Left ventricle myocardium inferior (tissue), 1 donor: ENCODE measurements at places on chromosomes 5 and 9.

- no peaks in the 10 kb centered on the region for H3K27me3 ChIP-seq
- H3K4me3 ChIP-seq: no peak overlapping the region
- no peak overlapping the region for H3K27ac ChIP-seq
Observed at GRCh38 chr5:106985174-106985573, 685.6 kb downstream of the EFNA5 start.

GRCh38 chr9:16901590-16901989, 31.1 kb upstream of the BNC2 start:
- no peak overlapping the region for H3K27ac ChIP-seq
- no peaks in the 10 kb centered on the region for H3K4me1 ChIP-seq
- H3K27me3 ChIP-seq: no peaks in the 10 kb centered on the region

DNA sequence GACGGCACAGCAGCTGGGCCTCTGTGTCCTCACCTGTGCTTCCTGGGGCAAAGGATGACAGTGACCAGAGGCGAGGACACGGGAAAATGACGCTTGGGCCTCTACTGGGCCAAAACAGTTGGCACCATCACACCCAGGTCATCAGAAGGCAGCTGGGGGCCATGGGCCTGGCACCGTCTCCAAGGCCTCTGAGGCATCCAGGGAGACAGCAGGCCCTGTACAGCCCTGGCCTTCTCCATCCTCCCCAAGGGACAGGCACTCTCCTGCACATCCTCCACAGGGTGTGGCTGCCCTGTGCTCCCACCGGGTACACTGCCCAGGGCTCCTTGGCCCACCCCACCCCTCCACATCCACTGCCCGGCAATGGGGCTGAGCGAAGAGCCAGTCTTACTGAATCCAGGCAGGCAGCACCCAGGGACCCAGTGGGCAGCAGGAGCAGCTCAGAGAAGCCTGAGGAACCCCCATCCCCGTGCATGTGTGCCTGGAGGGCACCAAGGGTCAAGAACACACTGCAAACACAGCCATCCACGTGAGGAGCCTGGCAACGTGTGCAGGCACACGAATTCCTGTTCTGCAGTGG, 4.0 kb downstream of the LPCAT1 start:
- H3K27me3 ChIP-seq: no peaks in the 10 kb centered on the region
- no peak for DNase-seq

GRCh38 chr9:87148331-87149104, 201.2 kb upstream of the GAS1 start:
- H3K27ac ChIP-seq: peak overlapping the region; percentile 87
- H3K4me3 ChIP-seq: peak overlapping the region; percentile 56
- peak; percentile 89 for DNase-seq
- H3K4me1 ChIP-seq: peaks cover 17% of the 10 kb centered on the region

DNA sequence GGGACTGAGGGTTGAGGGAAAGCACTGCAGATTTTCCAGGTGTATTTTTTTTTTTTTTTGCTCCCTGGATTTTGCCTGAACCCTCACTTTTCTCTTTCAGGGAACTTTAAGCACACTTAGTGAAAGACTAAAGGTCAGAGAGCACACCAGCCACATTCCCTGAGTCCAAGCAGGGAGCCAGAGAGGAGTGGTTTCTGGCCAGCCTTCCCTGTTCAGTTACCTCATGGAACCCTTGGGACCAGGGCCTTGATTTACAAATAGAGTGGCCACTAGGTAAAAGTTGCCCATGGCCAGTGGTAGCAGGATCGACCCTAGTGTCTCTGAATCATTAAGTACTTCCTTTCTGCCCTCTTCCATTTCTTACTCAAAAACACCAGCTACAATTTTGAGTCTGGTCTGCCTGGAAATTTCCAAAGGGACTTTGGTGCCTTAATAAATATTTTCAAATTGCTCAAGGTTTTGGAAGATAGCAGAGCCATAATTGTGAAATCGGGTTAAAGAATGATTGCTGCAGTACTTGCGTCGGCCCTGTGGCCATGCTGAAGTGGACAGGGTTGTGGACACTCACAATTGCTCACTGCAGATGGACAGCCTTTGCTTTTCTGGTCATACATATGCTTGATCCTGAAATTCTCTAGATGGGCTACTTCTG, 14.5 kb downstream of the PALM2AKAP2 start:
- no peaks in the 10 kb centered on the region for H3K36me3 ChIP-seq
- H3K27me3 ChIP-seq: no peaks in the 10 kb centered on the region
- H3K4me3 ChIP-seq: no peak overlapping the region
- DNase-seq: no peak
- H3K4me1 ChIP-seq: peaks cover 85% of the 10 kb centered on the region

GRCh38 chr9:86767373-86767772, 179.9 kb downstream of the GAS1 start:
- no peaks in the 10 kb centered on the region for H3K36me3 ChIP-seq
- no peak for DNase-seq
- H3K27me3 ChIP-seq: no peaks in the 10 kb centered on the region
- no peak overlapping the region for H3K27ac ChIP-seq
- no peak overlapping the region for H3K4me3 ChIP-seq

- H3K4me3 ChIP-seq: no peak overlapping the region
- peak overlapping the region; percentile 73 for H3K27ac ChIP-seq
- H3K36me3 ChIP-seq: peaks cover 32% of the 10 kb centered on the region
- H3K27me3 ChIP-seq: no peaks in the 10 kb centered on the region
- peak; percentile 74 for DNase-seq
Observed at GRCh38 chr5:143153332-143154119, 250.0 kb downstream of the NR3C1 start.

- peaks cover 57% of the 10 kb centered on the region for H3K27me3 ChIP-seq
- H3K36me3 ChIP-seq: no peaks in the 10 kb centered on the region
- peak; percentile 61 for DNase-seq
- no peak overlapping the region for H3K27ac ChIP-seq
- peak overlapping the region; percentile 66 for H3K4me3 ChIP-seq
Observed at GRCh38 chr9:109499631-109500410, 1.7 kb upstream of the PTPN3 start.

DNA sequence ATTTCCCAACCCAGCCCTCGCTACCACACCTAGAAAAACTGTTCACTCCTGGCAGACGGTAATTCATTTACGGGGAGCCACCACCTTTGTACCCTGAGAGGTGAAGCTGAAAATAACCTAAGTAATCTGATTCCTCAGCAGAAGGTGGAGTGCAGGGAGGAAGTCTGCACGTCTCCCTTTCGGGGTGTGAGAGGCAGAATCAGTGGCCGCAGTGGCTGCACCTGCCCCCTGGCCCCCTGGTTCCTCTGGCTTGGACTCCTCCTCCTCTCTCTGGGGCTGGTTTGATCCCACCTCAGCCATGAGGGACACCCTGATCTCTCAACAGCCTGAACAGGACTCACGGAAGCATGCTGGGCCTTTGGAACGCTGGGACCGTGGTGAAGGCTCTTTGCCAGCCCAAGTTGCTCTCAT, 10.5 kb downstream of the TMEM174 start:
- peaks cover 45% of the 10 kb centered on the region for H3K27me3 ChIP-seq
- no peak for DNase-seq
- H3K4me3 ChIP-seq: no peak overlapping the region
- no peaks in the 10 kb centered on the region for H3K4me1 ChIP-seq
- H3K36me3 ChIP-seq: no peaks in the 10 kb centered on the region

DNA sequence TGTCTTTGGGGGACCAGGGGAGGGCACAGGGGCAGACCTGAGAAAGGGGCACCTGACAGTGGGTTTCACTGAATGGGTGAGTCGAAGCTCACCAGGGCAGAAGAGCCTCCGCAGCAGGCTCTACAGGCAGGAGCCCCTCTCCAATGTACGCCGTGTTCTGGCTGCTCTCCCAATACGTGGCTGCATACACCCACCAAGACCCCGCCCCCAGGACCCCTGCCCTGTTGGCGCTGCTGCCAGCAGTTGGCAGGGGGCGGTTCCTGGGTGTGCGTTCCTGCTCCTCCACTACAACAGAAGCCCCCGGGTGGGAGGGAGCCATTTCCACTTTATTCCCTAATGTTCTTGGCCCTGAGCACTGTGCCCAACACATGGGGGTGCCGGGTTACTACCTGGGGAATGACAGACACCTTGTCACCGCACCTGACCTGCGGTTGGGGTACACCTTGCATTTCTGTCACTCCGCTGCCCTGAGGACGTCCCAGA, 30.3 kb downstream of the SARDH start:
- H3K4me3 ChIP-seq: no peak overlapping the region
- DNase-seq: no peak
- H3K4me1 ChIP-seq: peaks cover 24% of the 10 kb centered on the region
- H3K36me3 ChIP-seq: no peaks in the 10 kb centered on the region
- peak overlapping the region; percentile 73 for H3K27ac ChIP-seq

DNA sequence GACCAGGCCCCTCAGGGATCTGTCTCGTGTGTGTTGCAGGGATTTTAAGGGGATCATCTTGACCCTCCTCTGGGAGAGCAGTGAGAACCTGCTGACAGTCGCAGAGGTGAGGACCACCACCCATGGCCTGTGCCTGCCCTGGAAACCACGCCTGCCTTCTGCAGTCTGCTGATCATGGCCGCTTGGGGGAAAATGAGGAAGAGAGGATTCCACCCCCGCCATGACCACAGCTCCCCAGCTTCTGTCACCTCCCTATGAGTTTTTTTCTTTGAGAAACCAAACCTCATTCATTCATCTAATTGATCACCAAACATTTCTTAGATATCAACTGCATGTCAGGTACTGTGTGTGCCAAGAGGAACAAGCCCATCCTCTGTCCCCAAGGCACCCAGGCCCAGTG, 46.3 kb upstream of the TDRD7 start:
- H3K36me3 ChIP-seq: peaks cover 62% of the 10 kb centered on the region
- no peak for DNase-seq
- H3K27ac ChIP-seq: no peak overlapping the region
- no peaks in the 10 kb centered on the region for H3K27me3 ChIP-seq
- H3K4me3 ChIP-seq: no peak overlapping the region

- H3K27ac ChIP-seq: no peak overlapping the region
- no peaks in the 10 kb centered on the region for H3K4me1 ChIP-seq
- no peak overlapping the region for H3K4me3 ChIP-seq
- H3K36me3 ChIP-seq: no peaks in the 10 kb centered on the region
- DNase-seq: no peak
Observed at GRCh38 chr5:90446961-90447360, 27.6 kb downstream of the MBLAC2 start.

DNA sequence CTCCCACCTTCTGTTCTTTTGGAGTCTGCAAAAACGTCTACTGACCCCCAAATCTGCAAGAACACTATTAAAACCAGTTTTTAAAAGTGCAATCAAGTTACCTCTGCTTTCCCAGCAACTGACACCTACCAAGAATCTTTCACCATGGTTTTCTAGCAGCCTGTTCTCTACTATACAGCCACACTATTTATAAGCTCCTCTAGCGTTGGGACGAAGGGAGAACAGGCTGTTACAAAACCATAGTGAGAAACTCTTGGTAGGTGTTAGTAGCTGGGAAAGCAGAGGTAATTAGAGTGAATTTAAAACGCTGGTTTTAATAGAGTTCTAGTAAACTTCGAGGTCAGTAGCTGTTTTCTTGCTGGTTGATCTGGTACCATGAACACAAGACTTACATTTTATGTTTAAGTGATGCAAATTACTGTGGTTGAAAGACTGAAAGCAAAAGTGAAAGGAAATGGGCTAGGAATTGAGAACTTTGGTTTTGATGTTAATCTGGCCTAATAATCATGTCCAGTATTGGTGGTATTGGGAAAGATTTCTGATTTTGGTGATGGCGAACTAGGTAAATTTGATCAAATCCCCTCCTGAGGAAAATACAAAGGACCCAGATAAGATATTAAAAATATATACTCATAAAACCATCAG, 5.3 kb downstream of the MROH2B start:
- no peak overlapping the region for H3K4me3 ChIP-seq
- peaks cover 27% of the 10 kb centered on the region for H3K4me1 ChIP-seq
- no peaks in the 10 kb centered on the region for H3K36me3 ChIP-seq
- H3K27ac ChIP-seq: no peak overlapping the region
- DNase-seq: no peak
- H3K27me3 ChIP-seq: no peaks in the 10 kb centered on the region

DNA sequence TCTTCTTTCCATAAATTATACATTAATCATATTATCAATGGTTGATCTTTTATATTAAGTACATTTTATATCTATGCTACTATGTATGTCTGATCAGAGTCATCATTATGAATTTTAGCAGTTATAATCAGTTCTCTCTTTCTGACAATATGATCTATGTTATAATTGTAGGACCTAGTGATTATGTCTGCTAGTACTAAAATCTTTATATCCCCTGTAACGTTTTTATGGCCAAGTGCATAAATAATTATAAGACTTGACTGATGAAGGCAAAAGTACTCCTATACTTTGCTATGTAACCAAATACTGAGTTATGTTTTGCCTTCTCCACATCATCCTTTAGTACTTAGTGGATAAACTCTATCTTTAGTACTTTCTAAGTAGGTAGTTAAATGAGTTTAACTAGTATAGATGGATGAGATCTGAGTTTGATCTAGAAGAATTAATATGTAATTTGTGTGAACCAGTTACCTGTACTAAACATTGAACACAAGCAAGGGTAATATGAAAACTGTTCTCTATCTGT, 75.4 kb downstream of the SLF1 start:
- no peak for DNase-seq
- peaks cover 20% of the 10 kb centered on the region for H3K36me3 ChIP-seq
- no peaks in the 10 kb centered on the region for H3K27me3 ChIP-seq
- H3K27ac ChIP-seq: no peak overlapping the region
- no peak overlapping the region for H3K4me3 ChIP-seq
- H3K4me1 ChIP-seq: peaks cover 14% of the 10 kb centered on the region

GRCh38 chr9:22033012-22033630, 24.0 kb upstream of the CDKN2B start:
- no peaks in the 10 kb centered on the region for H3K36me3 ChIP-seq
- DNase-seq: no peak
- no peaks in the 10 kb centered on the region for H3K27me3 ChIP-seq
- no peak overlapping the region for H3K4me3 ChIP-seq

DNA sequence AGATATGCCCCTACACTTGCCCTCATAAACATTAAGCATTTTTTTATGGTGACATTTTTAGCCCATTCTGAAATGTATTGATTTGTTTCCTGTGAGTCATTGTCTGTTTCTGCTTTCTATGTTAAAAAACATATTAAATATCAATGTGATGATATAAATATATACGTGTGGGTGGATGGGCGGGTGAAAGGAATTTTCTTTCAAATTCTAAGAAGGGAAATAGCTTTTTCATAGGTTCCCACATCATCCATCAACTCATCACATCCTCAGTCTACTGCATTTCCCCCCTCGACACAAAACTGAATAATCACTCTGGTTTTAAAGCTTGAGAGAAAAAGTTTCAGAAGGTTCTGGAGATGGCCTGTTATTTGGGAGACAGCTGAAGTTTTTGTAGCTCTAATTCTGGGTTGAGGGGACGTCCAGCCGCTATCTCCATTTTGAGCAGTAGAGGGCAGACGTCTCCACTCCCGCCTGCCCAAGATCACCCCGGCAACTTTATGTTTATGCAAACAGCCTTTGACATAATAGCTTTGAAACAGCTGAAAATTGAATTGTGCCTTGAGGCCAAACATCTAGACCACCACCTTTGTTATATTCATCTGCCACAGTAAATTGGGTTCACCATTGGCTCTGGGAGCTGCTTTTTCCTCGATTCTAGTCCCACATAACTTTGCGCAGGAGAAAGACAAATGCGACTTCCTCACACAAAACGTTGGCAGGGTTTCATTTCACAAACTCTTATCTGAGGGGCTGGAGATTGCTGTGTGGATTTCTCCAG, 216.2 kb upstream of the CLINT1 start:
- H3K27ac ChIP-seq: peak overlapping the region; percentile 54
- peak; percentile 44 for DNase-seq
- no peaks in the 10 kb centered on the region for H3K36me3 ChIP-seq
- peak overlapping the region; percentile 53 for H3K4me3 ChIP-seq
- H3K4me1 ChIP-seq: peaks cover 12% of the 10 kb centered on the region
